ENCODE measurements at places on chromosomes 16 and 17. TPM values are rescaled to one million over a fixed set of nuclear protein-coding genes. Genes with fewer than 3 reads are reported as not detected.

ABCC1 gene
- total RNA-seq = 144 TPM

YBX2 gene
- not detected for total RNA-seq

TAT gene
- 6.7 TPM for total RNA-seq

DNA sequence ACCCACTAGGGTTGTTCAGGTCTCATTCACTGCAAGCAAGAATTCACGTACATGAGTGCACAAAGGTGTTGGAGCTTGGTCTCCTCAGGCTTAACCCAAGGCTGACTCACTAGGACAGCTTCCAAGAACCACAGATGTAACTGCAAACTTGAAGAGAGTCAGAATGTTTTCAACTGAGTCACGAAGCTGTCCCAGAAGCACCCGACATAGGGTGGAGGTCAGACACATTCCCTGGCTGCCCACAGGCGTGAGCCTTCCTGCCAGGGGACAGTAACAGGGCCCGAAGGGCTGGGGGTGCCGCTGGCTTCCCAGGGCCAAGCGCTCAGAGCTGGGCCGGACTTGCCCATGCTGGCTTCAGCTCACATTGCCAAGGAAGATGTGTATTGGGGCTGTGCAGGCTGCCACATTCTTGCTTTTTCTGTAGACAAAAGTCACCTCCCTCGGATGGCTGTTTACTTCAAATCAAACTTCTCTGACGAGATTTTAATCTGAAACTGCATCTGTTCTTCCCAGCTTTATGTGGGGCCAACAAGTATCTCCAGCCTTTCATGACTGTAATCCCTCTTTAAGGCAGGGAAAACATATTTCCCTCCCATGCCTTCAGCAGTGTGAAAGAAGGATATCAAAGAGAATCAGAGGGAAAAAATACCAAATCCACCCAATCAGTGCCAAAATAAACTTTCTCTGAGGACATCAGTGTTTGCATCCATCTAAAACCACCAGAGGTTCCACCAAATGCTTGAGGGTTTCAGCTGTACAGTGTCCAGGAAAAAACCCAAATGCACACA is 14.3 kb downstream of the CMTM3 start:
- DNase-seq = no peak

- DNase-seq = no peak
Observed at GRCh38 chr16:69199382-69199781, 12.4 kb downstream of the SNTB2 start.

DNA sequence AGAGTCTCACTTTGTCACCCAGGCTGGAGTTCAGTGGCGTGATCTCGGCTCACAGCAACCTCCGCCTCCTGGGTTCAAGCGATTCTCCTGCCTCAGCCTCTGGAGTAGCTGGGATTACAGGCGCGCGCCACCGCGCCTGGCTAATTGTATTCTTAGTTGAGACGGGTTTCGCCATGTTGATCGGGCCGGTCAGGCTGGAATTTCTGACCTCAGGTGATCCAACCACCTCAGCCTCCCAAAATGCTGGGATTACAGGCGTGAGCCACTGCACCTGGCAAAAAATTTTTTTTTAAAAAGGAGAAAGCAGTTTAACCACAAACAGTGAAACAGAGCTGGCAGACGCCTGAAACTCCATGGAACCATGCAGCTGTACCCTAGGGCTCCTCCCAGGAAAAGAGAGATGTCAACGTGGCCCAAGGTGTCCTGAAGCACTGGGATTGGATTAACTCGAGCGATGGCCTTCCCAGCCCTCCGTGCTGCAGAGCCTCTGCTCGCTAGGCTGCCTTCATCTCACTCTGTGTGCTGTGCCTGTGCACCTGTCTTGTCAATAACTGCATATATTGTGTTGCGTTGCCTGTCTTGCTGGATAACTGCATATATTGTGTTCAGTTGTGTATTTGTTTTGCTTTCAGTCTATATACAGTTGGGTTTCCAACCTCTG is 29.6 kb upstream of the FOXK2 start:
- no peak for DNase-seq

DNA sequence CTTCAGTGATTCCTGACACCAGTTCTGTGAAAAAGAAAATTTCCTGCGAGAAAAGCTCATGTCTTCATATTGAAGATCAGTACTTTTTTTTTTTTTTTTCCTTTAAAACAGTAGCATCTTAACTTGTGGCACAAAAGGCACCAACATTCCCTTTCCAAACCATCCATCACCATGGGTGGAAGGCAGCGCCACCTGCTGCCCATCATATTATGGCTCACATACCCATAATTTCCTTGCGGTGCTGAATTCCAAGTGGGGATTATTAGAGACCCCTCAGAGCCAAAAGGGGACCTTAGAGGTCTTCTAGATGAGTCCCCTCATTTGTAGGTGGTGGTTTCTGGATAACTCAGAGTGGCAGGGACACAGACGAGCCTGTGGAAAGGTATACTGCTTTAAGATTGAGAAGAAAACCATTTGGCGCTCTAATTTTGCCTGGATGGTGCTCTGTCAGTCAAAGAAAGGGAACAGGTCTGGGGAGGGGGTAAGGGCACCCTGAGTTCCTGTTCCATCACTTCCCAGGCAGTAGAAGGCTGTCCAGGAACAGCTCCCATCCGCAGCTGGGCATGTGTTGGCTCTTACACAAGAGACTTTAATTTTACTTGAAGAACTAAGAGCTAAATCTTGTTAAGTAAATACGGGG is 7.9 kb upstream of the SOST start:
- DNase-seq = peak; percentile 80

GRCh38 chr17:63622574-63623390 is 565 bp downstream of the MAP3K3 start:
- DNase-seq = peak; percentile 85

DNA sequence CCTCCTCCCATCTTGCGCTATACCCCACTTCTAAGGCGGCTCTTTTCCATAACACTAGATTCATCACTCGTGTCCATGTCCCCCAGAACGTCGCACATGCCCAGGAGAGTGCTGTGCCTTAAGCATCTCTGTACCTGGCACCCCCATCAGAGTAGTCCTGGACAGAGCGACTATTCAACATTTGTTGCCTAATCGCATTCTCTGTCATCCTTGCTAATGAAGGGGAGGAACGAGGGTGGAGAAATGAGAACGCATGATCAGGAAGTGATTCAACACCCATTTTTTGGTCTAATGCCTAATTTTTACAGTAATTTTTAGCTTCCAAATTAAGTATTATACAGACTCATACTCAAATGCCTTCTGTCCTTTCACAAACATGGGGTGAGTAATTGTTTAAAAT is 53.2 kb downstream of the SLC39A11 start:
- DNase-seq = no peak

DNA sequence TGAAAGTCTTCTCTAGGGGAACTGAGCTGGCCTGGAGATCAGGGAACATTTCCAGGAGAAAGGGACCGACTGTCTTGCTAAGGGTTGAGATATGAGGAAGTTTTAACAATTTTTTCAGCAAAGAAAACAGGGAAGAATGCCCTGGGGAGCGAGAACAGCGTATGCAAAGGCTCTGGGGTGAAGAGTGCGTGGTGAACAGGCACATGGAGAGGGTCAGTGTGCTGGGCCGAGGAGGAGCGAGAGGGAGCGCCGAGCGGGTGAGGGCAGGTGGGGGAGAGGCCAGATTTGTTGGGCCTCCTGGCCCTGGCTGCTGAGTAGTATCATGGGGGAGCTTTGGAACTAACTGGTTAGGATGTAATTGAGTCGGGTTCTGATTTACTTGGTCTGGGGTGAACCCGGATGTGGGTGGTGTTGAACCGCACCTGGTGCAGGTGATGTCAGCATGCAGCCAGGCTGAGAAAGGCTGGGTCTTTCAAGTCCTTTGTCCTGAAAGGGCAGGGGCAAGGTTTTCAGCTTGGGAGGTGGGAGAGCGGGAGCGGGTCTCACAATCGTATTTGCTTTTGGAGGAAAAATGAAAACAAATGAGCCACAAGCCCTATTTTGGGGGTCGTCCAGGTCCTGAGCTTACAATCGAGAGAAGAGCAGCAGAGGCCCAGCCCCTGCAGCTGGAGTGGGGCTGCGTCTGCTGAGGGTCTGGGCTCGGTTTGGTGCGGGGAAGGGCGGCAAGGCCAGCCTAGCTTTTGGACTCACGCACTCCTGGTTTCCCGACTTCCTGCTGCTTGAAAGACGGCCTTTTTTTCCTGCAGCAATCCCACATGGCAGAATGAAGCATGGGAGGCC is 11.1 kb upstream of the WFDC1 start:
- no peak for DNase-seq

GRCh38 chr17:76445697-76446448 is 7.1 kb downstream of the UBE2O start:
- DNase-seq = no peak

- DNase-seq = no peak
Observed at GRCh38 chr17:50621574-50622031, 13.1 kb upstream of the ABCC3 start.

All from ascending aorta (tissue), 2 donors.